ENCODE measurements at places on chromosomes 16 and 17. TPM values are rescaled to one million over a fixed set of nuclear protein-coding genes. Genes with fewer than 3 reads are reported as not detected.
A peak's percentile ranks its signal among the peaks of the same experiment; 100 is the strongest.

PRAC1 gene
- total RNA-seq = not detected

HS3ST2 gene
- total RNA-seq = 4.8 TPM

ZNF469 gene
- 2.0 TPM for total RNA-seq

CD300E gene
- total RNA-seq = 7.3 TPM

SLC5A11 gene
- 0.27 TPM for total RNA-seq

ITGAX gene
- 188 TPM for total RNA-seq

GRCh38 chr17:4785311-4786105, 656 bp downstream of the VMO1 start:
- H3K27ac ChIP-seq = no peak overlapping the region
- peaks cover 33% of the 10 kb centered on the region for H3K4me1 ChIP-seq
- H3K36me3 ChIP-seq = no peaks in the 10 kb centered on the region
- DNase-seq = no peak

GRCh38 chr16:12758670-12759558, 44.8 kb downstream of the CPPED1 start:
- no peaks in the 10 kb centered on the region for H3K36me3 ChIP-seq
- H3K27me3 ChIP-seq = no peaks in the 10 kb centered on the region
- H3K27ac ChIP-seq = no peak overlapping the region
- no peak overlapping the region for H3K4me3 ChIP-seq

DNA sequence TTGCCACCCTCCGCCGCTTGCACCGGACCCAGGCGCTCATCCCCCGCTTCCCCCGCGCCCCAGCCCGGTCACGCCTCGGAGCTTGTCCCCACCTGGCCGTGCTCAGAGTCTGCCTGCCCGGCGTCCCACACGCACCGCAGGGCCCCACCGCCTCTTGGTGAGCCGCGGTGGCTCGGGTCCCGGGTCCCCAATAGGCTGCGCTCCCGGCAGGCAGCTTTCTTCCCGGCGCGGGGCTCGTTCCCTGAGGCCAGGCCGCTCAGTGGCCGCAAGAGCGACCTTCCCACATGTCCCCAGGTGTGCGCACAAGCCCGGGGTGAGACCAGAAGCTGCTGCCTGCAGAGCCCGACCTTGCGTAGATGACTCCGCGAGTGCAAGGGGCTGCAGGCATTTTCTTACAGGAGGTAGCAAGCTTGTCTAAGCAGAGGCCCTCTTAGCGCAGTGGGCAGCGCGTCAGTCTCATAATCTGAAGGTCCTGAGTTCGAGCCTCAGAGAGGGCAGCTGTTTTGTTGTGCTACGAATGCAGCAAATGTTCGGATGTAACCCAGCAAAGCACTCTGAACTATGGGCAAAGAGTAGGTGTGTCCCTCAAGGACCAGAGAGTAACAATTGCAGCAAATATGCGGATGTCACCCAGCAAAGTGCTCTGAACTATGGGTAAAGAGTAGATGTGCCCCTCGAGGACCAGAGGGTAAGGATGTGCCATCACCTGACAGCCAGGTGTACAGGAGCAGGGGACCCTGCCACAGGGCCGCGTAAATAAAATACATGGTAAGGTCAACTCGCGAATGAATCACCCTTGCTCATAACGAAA, 15.6 kb downstream of the TLE7 start:
- H3K4me1 ChIP-seq = no peaks in the 10 kb centered on the region
- peaks cover 32% of the 10 kb centered on the region for H3K27me3 ChIP-seq
- no peaks in the 10 kb centered on the region for H3K36me3 ChIP-seq
- no peak overlapping the region for H3K27ac ChIP-seq
- no peak for DNase-seq

- H3K27ac ChIP-seq = peak overlapping the region; percentile 32
- no peak overlapping the region for H3K4me3 ChIP-seq
- H3K36me3 ChIP-seq = no peaks in the 10 kb centered on the region
- no peak for DNase-seq
Observed at GRCh38 chr17:47199627-47200324, 9.4 kb upstream of the MYL4 start.

GRCh38 chr16:58339452-58339981, 44.7 kb upstream of the PRSS54 start:
- no peak overlapping the region for H3K27ac ChIP-seq
- DNase-seq = no peak
- H3K4me3 ChIP-seq = no peak overlapping the region
- no peaks in the 10 kb centered on the region for H3K36me3 ChIP-seq
- H3K27me3 ChIP-seq = no peaks in the 10 kb centered on the region
- H3K4me1 ChIP-seq = peaks cover 6% of the 10 kb centered on the region

DNA sequence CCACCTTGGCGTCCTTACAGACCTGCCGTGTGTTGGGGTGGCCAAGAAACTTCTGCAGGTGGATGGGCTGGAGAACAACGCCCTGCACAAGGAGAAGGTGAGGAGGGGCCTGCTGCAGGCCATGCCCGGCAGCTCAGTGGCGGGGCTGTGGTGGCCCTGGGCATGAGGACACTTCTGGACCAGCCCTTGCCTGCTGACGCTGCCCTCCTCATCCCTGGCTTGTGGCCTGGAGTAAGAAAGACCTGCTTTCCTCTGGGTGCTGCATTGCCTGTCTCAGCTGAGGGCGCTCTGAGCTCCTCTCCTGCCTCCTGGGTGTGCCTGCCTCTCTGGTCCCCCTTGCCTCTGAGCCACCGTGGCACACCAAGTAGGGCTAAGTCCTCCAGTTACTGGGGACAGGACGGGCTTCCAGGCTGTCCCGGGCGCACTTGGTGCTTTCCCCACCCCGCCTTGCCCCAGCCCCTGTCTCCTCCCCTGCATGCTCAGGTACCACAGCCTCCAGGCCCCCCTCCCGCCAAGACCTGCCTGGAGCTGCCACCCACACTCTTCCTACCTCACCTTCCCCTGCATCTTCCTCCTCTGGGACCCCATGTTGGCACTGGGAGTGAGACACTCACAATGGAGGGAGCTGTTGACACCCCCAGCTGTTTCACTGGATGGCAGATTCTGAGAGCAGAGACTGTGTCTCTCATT, 8.7 kb downstream of the ENDOV start:
- H3K4me3 ChIP-seq = no peak overlapping the region
- no peak overlapping the region for H3K27ac ChIP-seq
- H3K36me3 ChIP-seq = peaks cover 15% of the 10 kb centered on the region
- peaks cover 7% of the 10 kb centered on the region for H3K4me1 ChIP-seq

- no peaks in the 10 kb centered on the region for H3K4me1 ChIP-seq
- H3K4me3 ChIP-seq = no peak overlapping the region
- DNase-seq = no peak
- no peaks in the 10 kb centered on the region for H3K36me3 ChIP-seq
- H3K27ac ChIP-seq = no peak overlapping the region
Observed at GRCh38 chr17:50240851-50241250, 33.4 kb upstream of the TMEM92 start.

GRCh38 chr16:1773703-1774447, 941 bp upstream of the MRPS34 start:
- peaks cover 37% of the 10 kb centered on the region for H3K4me1 ChIP-seq
- H3K27me3 ChIP-seq = no peaks in the 10 kb centered on the region
- peaks cover 50% of the 10 kb centered on the region for H3K36me3 ChIP-seq
- DNase-seq = no peak
- peak overlapping the region; percentile 94 for H3K27ac ChIP-seq

GRCh38 chr17:10171122-10171571, 27.3 kb downstream of the GAS7 start:
- H3K27me3 ChIP-seq = no peaks in the 10 kb centered on the region
- H3K4me3 ChIP-seq = no peak overlapping the region
- H3K27ac ChIP-seq = no peak overlapping the region
- H3K36me3 ChIP-seq = no peaks in the 10 kb centered on the region

- H3K4me1 ChIP-seq = peaks cover 19% of the 10 kb centered on the region
- H3K27me3 ChIP-seq = peaks cover 97% of the 10 kb centered on the region
- no peak for DNase-seq
- no peaks in the 10 kb centered on the region for H3K36me3 ChIP-seq
- no peak overlapping the region for H3K27ac ChIP-seq
Observed at GRCh38 chr17:48601539-48602425, 3.0 kb downstream of the HOXB6 start.

DNA sequence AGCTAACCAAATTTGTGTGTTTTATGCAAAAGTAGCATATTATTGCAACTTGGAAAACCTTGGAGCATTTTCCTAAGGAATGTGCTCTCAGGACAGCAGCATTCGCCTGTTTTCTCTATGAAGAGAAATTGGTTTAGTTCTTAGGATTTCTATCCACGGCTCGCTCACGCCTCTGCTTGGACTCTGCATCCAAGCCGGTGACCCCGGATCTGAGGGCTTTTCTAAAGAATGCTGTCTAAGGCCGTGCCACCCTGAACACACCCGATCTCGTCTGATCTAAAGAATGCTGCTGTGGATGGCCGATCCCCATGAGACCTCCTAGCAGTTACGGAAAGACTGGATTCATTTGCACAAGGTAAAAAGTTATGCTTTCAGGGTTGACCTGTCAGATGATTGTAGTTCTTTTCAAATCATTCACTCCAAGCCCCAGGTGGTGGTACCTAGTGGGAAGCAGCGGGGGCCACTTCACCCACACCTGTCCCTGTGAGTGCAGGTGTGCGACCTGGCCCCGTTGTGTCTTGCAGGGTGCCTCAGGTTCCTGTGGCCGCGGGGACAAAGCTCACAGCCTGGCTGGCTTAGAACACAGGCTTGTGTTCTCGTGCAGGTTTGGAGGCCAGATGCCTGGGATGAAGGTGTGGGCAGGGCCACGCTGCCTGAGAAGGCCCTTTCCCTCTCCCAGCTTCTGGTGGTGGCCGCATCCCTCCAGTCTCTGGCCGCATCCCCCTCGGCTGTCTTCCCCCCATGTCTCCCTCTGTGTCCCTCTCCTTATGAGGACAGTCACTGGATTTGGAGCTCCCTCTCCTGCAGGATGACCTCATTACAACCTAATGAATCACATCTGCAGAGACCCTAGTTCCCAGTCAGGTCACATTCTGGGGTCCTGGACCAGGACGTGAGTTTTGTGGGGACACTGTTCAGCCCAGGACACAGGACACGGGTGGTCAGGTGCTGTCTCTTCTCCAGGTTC, 71.1 kb downstream of the BANP start:
- H3K27me3 ChIP-seq = no peaks in the 10 kb centered on the region
- no peak for DNase-seq
- H3K36me3 ChIP-seq = peaks cover 27% of the 10 kb centered on the region
- H3K4me1 ChIP-seq = no peaks in the 10 kb centered on the region

DNA sequence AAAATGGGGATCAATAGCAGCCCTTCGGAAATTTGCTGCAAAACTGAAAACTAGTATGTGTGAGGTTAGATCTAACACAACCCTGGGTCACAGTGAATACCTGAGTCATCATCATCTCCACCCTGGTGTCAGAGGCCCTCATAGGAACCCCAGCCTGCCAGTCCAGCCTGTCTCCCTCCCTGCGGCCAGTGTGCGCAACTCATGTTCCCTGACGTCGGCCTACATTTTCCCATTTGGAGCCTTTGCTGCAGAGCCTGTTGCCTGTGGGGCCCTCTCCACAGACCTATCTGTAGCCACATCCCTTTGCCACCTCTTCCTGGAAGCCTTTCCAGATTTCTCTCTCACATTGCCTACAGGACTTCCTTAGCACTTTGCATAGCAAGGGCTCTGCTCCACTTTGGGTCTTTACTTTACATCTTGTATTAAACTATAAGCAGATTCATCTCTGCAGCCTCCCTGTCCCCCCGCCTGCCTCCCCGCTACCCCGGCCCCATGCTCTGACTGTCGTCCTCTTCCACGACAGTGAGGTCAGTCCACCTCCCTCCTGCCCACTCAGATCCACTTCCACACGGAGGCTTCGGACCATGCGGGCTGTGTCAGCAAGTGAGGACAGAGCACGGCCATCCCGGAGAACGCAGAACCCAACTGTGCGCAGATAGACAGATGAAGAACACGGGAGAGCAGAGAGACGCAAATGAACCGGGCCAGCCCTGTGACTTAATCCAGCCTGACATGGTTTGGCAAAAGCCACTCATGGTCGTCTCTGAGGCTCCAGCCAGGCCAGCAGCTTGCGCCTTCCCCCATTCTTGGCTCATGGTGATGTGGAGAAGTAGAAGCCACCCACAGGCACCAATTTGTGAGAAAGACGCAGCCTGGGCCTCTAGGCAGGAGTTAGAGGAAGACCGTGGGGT, 31.0 kb downstream of the NGFR start:
- H3K4me3 ChIP-seq = no peak overlapping the region
- H3K4me1 ChIP-seq = peaks cover 5% of the 10 kb centered on the region
- no peak overlapping the region for H3K27ac ChIP-seq
- no peaks in the 10 kb centered on the region for H3K36me3 ChIP-seq

Measured in lower lobe of right lung (tissue), 2 donors.